Posterior cingulate gyrus (tissue), 11 donors: ENCODE measurements at places on chromosomes 2 and 18.

- no peak for DNase-seq
Observed at GRCh38 chr18:434410-434809, 66.1 kb downstream of the COLEC12 start.

DNA sequence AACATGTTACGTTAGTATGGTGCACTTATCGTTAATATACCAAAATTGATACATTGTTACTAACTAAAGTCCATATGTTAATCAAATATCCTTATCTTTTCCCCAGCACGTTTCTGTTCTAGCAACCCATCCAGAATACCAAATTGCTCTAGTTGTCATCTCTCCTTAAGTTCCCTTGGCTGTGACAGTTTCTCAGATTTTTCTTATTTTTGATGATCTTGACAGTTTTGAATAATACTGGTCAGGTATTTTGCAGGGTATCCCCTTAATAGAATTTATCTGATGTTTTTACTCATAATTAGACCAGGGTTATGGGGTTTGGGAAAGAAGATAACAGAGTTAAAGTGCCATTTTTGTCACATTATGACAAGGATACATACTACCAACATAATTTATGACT is 47.8 kb downstream of the TFPI start:
- DNase-seq: no peak

DNA sequence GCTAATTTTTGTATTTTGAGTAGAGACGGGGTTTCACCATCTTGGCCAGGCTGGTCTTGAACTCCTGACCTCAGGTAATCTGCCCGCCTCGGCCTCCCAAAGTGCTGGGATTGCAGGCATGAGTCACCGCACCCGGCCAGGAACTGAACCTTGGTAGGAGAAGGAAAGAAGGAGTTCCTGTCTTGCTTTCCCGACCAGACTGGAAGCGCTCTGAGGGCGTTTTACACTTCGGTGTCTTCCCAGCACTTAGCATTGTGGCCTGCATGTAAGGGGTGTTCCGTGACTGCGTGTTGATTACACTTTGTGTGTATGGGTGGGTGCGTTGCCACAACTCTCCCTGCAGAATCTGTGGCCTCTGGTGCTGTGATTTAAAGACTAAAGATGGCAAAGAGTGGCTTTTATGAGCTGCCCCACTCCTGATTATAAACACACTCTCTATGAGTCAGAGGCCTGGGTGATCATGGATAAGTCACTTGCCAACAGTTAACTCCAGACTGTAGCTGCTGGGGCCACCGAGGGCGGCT is 46.0 kb downstream of the ODC1 start:
- no peak for DNase-seq

GRCh38 chr2:119290859-119291587 is 67.4 kb downstream of the STEAP3 start:
- peak; percentile 46 for DNase-seq

DNA sequence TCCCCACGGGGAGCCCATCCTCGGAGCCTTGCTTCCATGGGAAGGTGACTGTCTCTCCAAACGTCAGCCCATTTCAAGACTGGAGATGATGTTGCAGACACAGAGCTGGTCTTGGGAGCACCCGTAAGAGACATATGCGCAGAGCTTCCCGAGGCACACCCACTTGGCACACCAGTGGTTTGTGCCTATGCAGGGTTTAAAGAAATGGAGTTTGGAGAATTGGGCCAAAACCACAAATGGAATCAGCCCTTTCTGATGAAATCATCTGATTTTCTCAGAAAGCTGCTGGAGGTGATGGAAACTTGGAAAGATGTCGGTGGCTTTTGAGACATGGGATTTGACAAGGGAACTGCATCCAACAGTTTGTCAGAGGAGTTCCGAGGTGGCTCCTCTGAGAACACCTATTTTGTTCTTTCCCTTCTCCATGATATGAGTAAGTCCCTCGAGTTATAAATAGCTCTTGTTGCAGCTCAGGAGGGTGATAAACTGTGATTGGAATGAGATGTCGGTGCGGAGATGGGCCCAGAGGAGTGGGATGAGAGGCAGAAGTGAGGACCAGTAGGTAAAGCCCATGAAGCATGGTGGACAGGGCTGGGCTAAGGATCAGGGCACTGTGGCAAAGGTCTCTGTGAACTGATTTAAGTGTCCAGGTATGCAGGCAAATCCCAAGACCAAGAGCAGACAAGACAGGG is 225.7 kb downstream of the ACKR3 start:
- DNase-seq: no peak

- peak; percentile 24 for DNase-seq
Observed at GRCh38 chr2:112217854-112218253, 37.0 kb downstream of the ZC3H8 start.

DNA sequence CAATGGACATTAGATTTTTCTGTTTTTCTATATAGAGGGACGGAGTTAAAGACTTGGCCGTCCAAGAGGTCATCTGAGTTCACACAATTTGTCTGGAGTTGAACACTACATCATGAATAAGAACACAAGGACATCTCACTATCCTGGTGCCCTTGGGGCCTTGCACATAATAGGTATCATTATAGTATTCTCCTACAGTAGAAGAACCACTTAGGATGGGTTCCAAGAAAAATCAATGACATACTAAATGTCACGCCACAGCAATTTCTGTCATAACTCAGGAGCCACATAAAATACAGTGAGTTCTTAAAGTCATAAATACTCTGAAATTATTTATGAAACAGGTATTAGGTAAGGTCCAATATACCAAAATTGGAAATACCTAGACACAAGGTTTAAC is 154.4 kb downstream of the NCKAP5 start:
- DNase-seq: no peak
